ENCODE measurements at places on chromosomes 12 and 14. TPM values are rescaled to one million over a fixed set of nuclear protein-coding genes. Genes with fewer than 3 reads are reported as not detected.

GRCh38 chr12:29350080-29350479, 30.9 kb downstream of the ERGIC2 start:
- no peak overlapping the region for H3K4me3 ChIP-seq
- no peak for DNase-seq
- H3K36me3 ChIP-seq, result 0 out of 2 replicates have a peak, but pooled peaks cover 11% of the 10 kb centered on the region
- H3K27ac ChIP-seq, result no peak overlapping the region

- H3K27me3 ChIP-seq, result no peaks in the 10 kb centered on the region
- H3K36me3 ChIP-seq, result no peaks in the 10 kb centered on the region
- H3K27ac ChIP-seq, result no peak overlapping the region
- no peaks in the 10 kb centered on the region for H3K4me1 ChIP-seq
- DNase-seq, result no peak
Observed at GRCh38 chr14:47284283-47284682, 391.1 kb downstream of the MDGA2 start.

- H3K4me3 ChIP-seq, result peak overlapping the region; percentile 83
- peaks cover 7% of the 10 kb centered on the region for H3K4me1 ChIP-seq
- H3K27ac ChIP-seq, result peak overlapping the region; percentile 81
- DNase-seq, result no peak
Observed at GRCh38 chr12:112380663-112381405, 1.4 kb downstream of the HECTD4 start.

GRCh38 chr12:53230108-53230845, 1.7 kb downstream of the RARG start:
- no peak overlapping the region for H3K4me3 ChIP-seq
- no peak overlapping the region for H3K27ac ChIP-seq
- H3K36me3 ChIP-seq, result no peaks in the 10 kb centered on the region
- DNase-seq, result no peak
- H3K27me3 ChIP-seq, result no peaks in the 10 kb centered on the region

DNA sequence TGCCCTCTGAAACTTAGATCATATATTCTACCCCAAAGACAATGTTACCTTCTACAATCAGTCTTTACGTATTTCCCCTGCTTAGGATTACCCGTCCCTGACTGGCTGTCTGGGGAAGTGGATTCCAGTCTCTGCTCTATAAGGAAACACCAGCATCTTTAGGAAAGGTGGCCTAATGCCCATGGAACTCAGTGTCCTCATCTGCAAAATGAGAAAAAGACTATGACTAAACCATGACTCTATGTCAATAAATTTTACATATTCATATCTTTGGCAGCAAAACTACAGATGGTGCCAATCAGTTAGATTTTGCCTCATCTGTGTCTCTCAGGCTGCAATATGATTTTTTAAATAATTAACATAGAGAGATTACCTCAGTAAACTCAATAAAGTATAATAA, 133.8 kb downstream of the ITPR2 start:
- H3K36me3 ChIP-seq, result no peaks in the 10 kb centered on the region
- H3K27me3 ChIP-seq, result no peaks in the 10 kb centered on the region
- H3K27ac ChIP-seq, result peak overlapping the region; percentile 18

GRCh38 chr14:80618751-80619329, 322.7 kb downstream of the CEP128 start:
- no peak overlapping the region for H3K4me3 ChIP-seq
- H3K4me1 ChIP-seq, result no peaks in the 10 kb centered on the region
- no peak for DNase-seq
- no peaks in the 10 kb centered on the region for H3K36me3 ChIP-seq

DNA sequence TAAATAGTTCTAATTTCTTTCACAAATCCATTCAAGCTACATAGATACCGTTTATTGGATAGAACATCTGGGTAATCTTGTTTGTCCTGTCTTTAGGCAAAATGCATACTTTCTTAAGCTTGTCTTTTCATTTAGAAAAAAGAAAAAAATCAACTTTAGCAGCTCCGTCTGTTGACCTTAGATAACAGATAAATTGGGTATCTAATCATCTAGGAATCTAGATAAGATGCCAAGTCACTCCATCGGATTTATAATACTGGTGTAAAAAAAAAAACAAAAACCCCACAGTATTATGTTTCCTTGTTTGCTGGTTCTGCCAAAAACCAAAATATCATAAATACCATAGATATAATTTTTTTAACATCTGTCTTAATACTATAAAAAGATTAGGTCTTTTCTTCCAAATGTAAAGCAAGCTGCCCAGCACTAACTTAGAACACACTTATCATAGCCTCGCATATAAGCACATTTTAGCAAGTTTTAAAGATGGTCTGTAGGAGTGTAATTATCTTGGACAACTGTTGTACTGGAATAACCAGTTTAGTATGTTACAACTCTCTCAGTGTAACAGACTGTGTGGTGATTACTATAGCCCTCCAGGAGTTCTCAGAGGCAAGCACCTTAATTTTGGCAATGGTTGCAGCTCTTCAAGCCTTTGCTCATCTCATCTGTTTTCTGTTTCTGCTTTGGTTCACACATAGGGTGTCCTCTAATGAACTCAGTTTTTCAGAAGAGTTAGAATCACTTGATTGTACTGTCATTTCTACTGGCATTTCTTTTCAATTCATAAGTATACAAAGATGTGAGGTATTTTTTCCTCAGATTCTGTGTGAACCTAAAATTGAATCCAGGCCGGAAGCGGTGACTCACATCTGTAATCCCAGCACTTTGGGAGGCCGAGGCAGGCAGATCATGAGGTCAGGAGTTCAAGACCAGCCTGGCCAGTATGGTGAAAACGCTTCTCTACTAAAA, 83.1 kb downstream of the ANO6 start:
- H3K4me3 ChIP-seq, result no peak overlapping the region
- no peaks in the 10 kb centered on the region for H3K27me3 ChIP-seq
- no peaks in the 10 kb centered on the region for H3K36me3 ChIP-seq
- H3K4me1 ChIP-seq, result peaks cover 36% of the 10 kb centered on the region
- H3K27ac ChIP-seq, result peak overlapping the region; percentile 64

GRCh38 chr12:88150063-88150462, 8.0 kb downstream of the TMTC3 start:
- H3K27me3 ChIP-seq, result no peaks in the 10 kb centered on the region
- no peak overlapping the region for H3K4me3 ChIP-seq
- DNase-seq, result no peak
- H3K36me3 ChIP-seq, result no peaks in the 10 kb centered on the region
- no peak overlapping the region for H3K27ac ChIP-seq

- no peaks in the 10 kb centered on the region for H3K36me3 ChIP-seq
- no peaks in the 10 kb centered on the region for H3K4me1 ChIP-seq
- peaks cover 5% of the 10 kb centered on the region for H3K27me3 ChIP-seq
- DNase-seq, result no peak
- H3K27ac ChIP-seq, result no peak overlapping the region
Observed at GRCh38 chr12:5976196-5976595, 31.1 kb upstream of the ANO2 start.

DNA sequence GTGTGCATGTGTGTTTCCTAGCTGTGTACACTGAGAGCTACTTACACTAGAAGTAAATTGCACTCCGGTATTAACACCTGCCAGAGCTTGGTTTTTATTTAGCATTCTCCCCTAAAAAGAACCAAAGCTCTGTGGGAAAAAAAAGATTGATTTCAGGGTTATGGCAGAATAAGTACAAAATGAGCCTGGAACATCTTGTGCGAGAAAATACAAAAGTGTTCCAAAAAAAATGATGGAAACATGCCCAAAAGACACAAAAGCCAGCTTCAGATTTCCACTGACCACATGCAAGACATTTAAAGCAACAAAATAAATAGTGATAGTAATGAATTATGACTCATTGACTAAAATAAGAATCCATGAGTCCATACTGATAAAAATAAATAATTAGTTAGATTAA, 188.3 kb downstream of the GXYLT1 start:
- DNase-seq, result no peak
- no peaks in the 10 kb centered on the region for H3K36me3 ChIP-seq
- no peak overlapping the region for H3K27ac ChIP-seq

DNA sequence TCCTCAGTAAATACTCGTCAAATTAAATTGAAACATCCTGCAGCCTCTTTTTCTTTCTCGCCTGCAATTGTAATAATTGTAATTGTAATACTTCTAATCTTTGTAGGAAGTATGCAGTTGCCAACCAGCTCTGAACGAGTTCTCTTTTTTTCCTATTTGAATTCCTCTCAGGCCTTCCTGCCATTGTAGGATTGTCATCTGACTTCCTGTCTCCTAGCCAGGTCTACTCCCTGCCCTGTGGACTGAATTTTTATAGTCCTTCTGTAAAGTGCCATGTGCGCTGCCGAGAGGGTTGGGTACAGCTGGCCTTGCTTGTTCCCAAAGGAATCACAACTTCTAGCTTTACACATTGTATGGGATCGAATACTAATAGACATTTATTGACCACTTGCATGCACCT, 183.3 kb downstream of the SSPN start:
- H3K36me3 ChIP-seq, result no peaks in the 10 kb centered on the region
- H3K27me3 ChIP-seq, result no peaks in the 10 kb centered on the region
- no peak for DNase-seq
- no peak overlapping the region for H3K27ac ChIP-seq
- no peaks in the 10 kb centered on the region for H3K4me1 ChIP-seq

DNA sequence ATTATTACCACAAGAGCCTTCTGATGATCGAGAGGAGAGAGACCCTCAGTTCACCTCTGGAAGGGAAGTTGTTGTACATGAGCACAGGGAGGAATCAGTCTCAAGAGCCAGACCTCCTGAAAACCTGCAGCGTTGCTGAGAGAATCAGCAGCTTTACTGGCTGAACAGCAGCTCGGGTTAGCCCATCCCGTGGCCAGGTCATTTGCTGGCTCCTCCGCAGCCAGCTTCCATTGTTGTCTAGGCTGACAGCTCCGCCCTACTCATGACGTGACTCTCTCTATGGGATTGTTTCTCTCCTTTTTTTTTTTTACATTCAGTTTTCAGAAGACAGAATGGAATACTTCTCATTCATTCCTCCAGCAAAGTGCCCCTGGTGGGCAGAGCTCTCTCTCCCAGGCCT, 69.9 kb downstream of the TGFB3 start:
- H3K36me3 ChIP-seq, result no peaks in the 10 kb centered on the region
- no peaks in the 10 kb centered on the region for H3K4me1 ChIP-seq
- H3K4me3 ChIP-seq, result no peak overlapping the region
- no peak for DNase-seq

GRCh38 chr12:115421796-115422709, 738.1 kb upstream of the TBX3 start:
- no peaks in the 10 kb centered on the region for H3K27me3 ChIP-seq
- H3K36me3 ChIP-seq, result no peaks in the 10 kb centered on the region
- no peak overlapping the region for H3K27ac ChIP-seq

GRCh38 chr14:22820731-22821130, 5.5 kb upstream of the SLC7A7 start:
- no peaks in the 10 kb centered on the region for H3K36me3 ChIP-seq
- H3K27me3 ChIP-seq, result no peaks in the 10 kb centered on the region
- DNase-seq, result no peak
- no peak overlapping the region for H3K27ac ChIP-seq
- H3K4me1 ChIP-seq, result peaks cover 23% of the 10 kb centered on the region

DNA sequence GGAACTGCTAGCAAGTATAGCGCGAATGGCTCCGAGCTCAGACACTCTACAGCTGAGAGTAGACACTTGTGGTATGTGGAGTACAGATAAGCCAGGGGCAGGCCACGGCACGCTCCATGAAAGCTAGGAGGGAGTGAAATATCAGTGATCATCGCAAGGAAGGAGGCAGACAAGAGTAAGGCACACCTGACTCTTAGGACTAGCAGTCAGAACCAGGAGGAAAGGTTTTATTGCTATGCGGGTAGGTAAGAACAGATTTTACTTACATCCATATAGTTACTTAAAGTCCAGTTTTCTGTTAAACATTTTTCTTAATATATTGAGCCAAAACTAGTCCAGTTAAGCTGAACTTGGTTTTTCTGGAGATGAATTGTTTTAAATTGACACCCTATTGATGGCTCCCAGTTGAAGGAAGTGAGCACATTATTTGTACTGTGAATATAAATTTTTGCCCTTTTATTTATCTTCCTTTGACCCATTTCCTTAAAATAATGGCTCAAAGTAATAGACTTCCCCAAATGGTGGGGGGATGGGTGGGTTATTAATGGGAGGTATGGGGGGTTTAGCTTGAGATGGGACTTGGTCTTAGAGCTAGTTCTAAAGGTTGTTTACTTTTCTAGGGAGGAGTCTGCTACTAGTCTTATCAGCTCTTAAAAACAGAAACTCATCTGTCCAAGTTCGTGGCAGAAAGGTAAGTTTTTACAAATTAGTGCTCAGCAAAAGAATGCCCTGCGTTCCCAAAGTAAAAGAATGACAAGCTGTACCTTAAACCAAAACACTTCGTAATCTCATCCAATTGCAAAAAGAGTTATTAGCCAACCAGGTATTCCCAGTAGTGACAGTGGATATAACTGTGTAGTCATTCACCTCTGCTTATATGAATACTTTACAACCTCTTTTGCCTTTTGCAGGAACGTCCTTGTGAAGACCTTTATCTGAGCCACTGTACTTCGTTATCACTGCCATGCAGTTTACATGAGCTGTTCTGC, 5.8 kb downstream of the HNRNPA1 start:
- H3K4me3 ChIP-seq, result peak overlapping the region; percentile 7
- no peaks in the 10 kb centered on the region for H3K27me3 ChIP-seq
- H3K36me3 ChIP-seq, result peaks cover 52% of the 10 kb centered on the region
- H3K27ac ChIP-seq, result no peak overlapping the region
- H3K4me1 ChIP-seq, result peaks cover 40% of the 10 kb centered on the region

GRCh38 chr14:42277840-42278239, 671.2 kb downstream of the LRFN5 start:
- H3K4me3 ChIP-seq, result no peak overlapping the region
- no peak for DNase-seq
- no peaks in the 10 kb centered on the region for H3K27me3 ChIP-seq

- DNase-seq, result no peak
- no peaks in the 10 kb centered on the region for H3K27me3 ChIP-seq
- no peaks in the 10 kb centered on the region for H3K4me1 ChIP-seq
- no peak overlapping the region for H3K4me3 ChIP-seq
- no peak overlapping the region for H3K27ac ChIP-seq
Observed at GRCh38 chr12:94942663-94943062, 60.8 kb downstream of the NDUFA12 start.

- DNase-seq, result no peak
- H3K4me3 ChIP-seq, result no peak overlapping the region
- H3K27ac ChIP-seq, result no peak overlapping the region
- no peaks in the 10 kb centered on the region for H3K4me1 ChIP-seq
Observed at GRCh38 chr14:70350078-70350477, 9.4 kb downstream of the COX16 start.

GRCh38 chr14:58944343-58944967, 244.0 kb upstream of the DAAM1 start:
- no peaks in the 10 kb centered on the region for H3K36me3 ChIP-seq
- no peak overlapping the region for H3K4me3 ChIP-seq
- no peaks in the 10 kb centered on the region for H3K4me1 ChIP-seq
- no peaks in the 10 kb centered on the region for H3K27me3 ChIP-seq
- H3K27ac ChIP-seq, result no peak overlapping the region

The SYT1 gene
- total RNA-seq, result 3.0 TPM

The FAM186B gene
- total RNA-seq, result 0.13 TPM

The SLC15A5 gene
- not detected for total RNA-seq

The LRRC10 gene
- total RNA-seq, result not detected

The STON2 gene
- total RNA-seq, result 0.36 TPM

The INSM2 gene
- total RNA-seq, result not detected

The MTA1 gene
- 105 TPM for total RNA-seq

The HSP90AA1 gene
- total RNA-seq, result 383 TPM

The SLC35F4 gene
- total RNA-seq, result not detected

The PLEKHH1 gene
- 6.7 TPM for total RNA-seq

The SYNE2 gene
- 37.5 TPM for total RNA-seq

The OASL gene
- total RNA-seq, result 21.1 TPM
